ENCODE measurements at places on chromosomes 7 and 10. TPM values are rescaled to one million over a fixed set of nuclear protein-coding genes. Genes with fewer than 3 reads are reported as not detected.
A peak's percentile ranks its signal among the peaks of the same experiment; 100 is the strongest.

Gene HYAL4
- not detected for total RNA-seq

GRCh38 chr7:143975617-143976016 is 21.0 kb downstream of the OR2F1 start:
- DNase-seq = peak; percentile 22

DNA sequence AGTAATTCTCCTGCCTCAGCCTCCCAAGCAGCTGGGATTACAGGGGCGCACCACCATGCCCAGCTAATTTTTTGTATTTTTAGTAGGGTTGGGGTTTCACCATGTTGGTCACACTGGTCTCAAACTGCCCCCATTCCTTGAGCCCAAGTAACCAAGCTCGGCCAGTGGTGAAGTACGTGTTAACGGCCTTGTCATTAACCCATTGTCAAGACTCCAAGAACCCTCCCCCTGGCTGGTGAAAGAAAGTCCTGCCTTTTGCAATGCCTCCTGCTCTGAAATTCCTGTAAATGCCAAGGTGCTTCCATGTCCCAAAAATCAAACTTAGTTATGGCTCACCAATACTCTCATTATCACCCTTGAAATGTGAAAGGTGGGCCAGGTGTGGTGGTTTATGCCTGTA is 18.8 kb upstream of the SEPHS1 start:
- no peak for DNase-seq

GRCh38 chr7:1176891-1177373 is 16.9 kb upstream of the ZFAND2A start:
- DNase-seq = peak; percentile 19

DNA sequence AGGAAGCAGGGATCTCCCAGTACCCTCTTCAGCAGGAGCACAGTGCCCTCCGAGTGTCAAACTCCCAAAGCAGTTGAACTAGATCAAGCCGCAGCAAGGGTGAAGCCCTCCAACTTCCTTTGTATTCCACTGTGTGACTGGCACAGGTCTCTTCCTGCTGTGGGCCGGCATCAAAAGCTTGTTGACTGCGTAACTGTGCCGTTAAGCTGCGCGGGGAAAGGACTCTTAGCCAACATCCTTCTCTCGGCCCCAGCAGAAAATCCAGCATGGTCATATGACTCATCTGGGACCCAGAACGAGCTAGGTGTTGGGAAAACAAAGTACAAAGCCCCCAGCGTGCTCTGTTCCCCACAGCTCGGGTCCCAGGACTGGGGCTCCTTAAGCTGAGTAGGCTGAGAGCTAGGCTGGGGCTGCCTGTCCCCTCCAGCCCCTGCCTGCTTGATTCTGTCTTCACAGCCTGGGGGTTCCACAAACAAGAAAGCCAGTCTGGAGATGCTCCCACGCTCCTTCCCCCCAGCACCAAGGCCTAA is 52.2 kb downstream of the COL17A1 start:
- DNase-seq = no peak

DNA sequence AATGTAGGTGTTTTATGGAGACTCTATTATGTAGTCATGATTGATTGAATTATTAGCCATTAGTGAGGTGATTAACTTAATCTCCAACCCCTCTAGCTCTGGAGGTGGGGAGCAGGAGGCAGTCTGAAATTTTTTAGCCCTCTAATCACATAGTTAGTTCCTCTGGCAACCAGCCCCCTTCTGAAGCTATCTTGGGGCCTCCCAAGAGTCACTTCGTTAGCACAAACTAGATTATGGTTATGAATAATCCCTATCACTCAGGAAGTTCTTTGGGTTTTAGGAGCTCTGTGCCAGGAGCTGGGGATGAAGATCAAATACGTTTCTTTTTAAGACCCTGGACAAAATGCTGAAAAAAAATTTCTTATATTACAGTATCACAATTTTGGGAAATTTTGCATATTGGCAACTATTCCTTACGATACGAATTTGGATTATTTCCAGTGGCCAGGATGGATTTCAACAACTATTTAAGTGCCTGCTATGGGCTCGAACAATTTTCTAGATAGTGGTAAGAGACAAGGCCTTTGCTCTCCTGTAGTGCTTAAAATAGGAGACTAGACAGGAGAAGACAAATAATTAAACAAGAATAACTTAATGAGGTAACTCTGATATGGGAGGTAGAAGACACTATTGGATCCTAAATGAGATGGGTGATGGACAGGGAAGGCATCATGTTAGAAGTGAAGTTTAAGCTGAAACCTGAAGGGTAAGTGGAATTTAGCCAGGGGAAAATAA is 52.9 kb downstream of the BTAF1 start:
- DNase-seq = no peak

DNA sequence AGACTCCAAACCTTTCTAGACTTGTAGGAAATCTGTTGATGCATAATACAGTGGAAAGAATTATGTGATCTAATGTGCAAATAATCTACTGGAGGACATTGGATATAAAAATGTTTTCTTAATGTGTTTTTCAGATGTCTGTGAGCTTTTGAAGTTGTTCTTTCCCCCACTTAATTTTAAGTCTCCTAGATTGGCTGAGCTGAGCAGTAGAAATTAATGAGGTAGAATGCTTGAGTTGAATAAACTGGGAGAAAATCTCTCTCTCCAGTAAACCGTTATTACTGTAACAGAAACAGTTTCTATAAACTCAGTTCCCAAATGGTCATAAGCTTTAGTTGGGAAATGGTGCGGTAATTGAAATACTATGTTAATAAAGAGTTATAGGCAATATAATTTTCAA is 15.7 kb downstream of the CSGALNACT2 start:
- no peak for DNase-seq
